ENCODE measurements at places on chromosomes 1 and 21.

GRCh38 chr1:40653851-40654537 lies 11.5 kb downstream of the RIMS3 start:
- no peak for DNase-seq

GRCh38 chr21:46437096-46437498 lies 21.6 kb upstream of the DIP2A start:
- DNase-seq: no peak

- DNase-seq: no peak
Measured at GRCh38 chr1:3093898-3094626, 25.1 kb downstream of the PRDM16 start.

DNA sequence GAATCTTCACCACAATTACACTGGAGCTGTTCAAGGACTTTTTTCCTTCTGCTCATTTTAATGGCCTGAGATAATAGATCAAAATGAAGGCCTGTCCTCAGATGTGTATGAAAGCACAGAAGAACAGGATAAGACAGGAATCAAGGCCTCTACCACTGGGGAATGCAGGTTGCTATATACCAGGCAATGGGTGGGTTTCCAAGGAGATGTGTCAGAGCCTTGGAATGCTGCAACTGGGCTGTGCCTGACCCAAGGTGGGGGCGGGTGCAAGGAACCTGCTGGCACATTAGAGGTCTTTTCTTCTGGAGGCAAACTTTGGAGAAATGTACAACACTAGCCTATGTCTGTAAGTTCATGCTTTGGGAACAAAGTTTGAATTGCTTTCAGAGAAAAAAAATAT lies 21.7 kb upstream of the LAMC2 start:
- no peak for DNase-seq

DNA sequence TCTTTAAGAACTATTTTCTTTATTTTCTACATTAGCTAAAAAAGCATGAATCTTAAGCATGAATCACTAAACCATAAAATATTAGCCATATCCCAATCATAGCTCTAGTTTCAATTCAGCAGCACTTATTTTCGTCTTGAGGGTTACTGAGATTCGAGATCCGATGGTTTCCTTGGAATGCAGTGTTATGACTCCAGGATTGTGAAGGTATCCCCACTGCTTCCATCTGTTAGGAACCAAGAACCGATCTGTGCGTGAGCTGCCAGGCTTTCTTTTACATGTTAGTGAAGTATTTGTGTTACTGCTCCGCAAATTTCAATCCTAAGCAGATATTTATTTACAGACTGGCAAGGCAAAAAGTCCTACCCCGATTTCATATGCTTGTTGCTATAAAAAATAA lies 18.8 kb downstream of the TNFRSF9 start:
- no peak for DNase-seq

GRCh38 chr1:24502709-24503058 lies at the start of gene RCAN3:
Gene RCAN3 (plus strand): TSS chr1:24502836. CDS start chr1:24514373, 11,537 bp downstream.
- DNase-seq: peak; percentile 46

- DNase-seq: peak; percentile 14
Measured at GRCh38 chr21:40386294-40386911, 460.6 kb downstream of the DSCAM start.

DNA sequence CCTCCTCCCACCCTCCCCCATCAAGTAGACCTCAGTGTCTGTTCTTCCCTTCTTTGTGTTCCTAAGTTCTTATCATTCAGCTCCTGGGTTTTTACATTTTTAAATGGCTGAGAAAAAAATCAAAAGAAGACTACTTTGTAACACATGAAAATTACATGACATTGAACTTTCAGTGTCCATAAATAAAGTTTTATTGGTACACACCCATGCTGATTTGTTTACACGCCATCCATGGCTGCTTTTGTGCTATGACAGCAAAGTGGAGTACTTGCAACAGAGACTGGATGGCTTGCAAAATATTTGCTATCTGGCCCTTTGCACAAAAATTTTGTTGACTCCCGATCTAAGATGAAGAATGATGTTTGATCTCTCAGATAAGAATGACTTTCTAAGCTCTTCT lies 171.4 kb downstream of the PRDM2 start:
- DNase-seq: no peak

DNA sequence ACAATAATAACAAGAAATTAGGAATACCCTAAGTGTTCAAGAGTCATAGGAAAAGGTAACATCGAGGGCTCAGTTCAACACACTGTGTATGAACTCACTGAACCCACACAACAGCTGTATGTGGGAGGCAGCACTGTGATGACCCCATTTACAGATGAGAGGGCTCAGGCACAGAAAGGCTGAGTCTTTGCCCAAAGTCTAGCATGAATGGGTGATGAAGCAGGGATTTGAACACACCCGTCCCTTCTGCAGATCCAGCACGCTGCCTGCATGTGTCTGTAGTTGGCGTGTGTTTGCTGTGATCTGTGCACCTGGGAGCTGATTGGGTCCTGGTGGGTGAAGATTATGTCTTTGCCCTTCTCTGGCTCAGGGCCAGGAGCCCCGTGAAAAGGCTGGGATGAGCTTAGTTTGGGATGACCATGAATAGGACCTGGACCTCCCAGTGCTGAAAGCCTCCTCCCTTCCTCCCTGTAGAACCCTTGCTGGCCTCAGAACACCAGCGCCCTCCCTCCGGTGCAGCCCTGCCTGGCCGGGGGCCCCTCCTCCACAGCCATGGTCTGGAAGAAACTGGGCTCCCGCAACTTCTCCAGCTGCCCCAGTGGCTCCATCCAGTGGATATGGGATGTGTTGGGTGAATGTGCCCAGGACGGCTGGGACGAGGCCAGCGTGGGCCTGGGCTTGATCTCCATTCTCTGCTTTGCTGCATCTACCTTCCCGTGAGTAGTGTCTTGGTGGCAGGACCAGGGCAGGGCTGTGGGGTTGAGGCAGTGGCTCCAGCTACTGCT lies 5.2 kb downstream of the SLC66A1 start:
- DNase-seq: no peak

- no peak for DNase-seq
Measured at GRCh38 chr1:156648496-156648895, 6.6 kb downstream of the BCAN start.

DNA sequence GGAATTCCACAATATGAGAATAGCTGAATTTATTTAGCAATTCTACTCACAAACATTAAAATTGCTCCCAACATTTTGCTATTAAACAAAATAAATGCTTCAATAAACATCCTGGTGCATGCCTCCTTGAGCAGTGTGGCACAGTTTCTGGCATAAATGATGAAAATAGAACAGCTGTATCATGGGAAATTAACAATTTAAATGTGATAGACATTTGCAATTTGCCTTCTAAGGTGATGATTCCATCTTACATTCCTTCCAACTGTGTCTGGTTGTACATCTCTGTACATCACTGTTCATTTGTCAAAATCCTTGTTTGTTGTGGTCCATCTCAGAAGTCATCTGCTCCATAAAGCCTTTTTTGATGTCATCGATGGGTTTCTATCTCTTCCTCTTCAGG lies 198.7 kb downstream of the KCTD3 start:
- DNase-seq: no peak

GRCh38 chr21:45302082-45303061 lies 14.7 kb upstream of the POFUT2 start:
- DNase-seq: no peak

GRCh38 chr1:112937070-112937469 lies 18.9 kb downstream of the SLC16A1 start:
- DNase-seq: no peak

Measured in anterior cingulate cortex (tissue), 58 donors.